ENCODE measurements at places on chromosomes 1 and 21.
A peak's percentile ranks its signal among the peaks of the same experiment; 100 is the strongest.

GRCh38 chr1:109255097-109255651, 5.8 kb downstream of the CELSR2 start:
- no peak for DNase-seq

DNA sequence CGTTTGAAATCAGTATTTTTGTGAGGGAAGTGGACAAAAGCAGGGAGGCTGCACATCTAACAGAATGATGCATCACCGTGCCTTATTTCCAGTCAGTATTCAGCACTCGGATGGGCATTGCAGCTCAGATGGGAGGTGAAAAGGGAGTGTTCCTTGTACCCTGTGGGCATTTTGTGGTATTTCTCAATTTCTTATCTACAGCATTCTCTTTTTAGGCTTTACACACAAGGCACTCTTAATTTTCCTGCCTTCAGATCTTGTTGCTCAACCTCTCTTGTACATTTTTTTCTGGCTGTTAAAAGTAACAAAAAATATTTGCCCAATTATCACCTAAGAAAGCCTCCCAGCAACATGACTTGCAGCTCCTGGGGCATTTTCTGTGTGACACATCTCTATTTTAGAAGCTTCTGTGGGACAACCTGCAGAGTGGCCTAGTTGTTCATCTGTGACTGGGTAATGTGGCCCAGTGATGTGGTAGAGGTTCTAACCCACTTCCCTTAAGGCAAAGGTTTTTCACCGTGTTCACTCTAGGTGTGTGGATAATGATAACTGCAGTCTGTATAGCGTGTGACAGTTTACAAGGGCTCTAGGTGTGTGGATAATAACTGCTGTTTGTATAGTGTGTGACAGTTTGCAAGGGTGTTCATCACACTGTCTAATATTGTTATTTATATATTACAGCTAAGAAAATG, 257.2 kb downstream of the PTGER3 start:
- no peak for DNase-seq

DNA sequence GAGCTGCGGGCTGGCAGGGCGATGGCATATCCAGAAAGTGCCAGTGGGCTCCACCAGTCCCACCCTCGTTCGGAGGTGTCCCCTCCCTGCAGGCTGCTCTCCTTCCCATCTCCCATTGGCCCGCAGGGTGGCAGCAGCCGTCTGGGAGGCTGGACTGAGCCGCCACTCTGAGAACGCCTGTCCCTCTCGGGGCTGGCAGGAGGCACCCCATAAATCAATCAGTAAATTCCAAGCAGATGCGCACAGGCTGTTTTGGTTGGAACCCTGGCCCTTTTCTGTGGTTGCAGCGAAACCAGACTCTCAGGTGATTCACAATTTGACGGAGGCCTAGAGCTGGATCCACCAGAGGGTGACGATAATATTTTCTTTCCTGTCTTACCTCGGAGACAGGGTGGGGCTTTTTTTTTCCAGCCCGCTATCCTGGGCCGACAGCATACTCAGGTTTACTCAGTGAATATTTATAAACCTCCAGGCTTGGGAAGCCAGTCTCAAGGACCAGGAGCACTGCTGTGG, 99.7 kb downstream of the GLIS1 start:
- peak; percentile 12 for DNase-seq

GRCh38 chr1:88302843-88303486, 381.1 kb upstream of the PKN2 start:
- DNase-seq, result no peak

Data from tibial artery (tissue), 4 donors.